ENCODE measurements at places on chromosomes 3 and 15.

GRCh38 chr3:122031123-122031468, 9.0 kb upstream of the ILDR1 start:
- no peak overlapping the region for H3K4me3 ChIP-seq
- H3K27me3 ChIP-seq, result no peaks in the 10 kb centered on the region
- no peaks in the 10 kb centered on the region for H3K36me3 ChIP-seq
- no peak for DNase-seq

- H3K27ac ChIP-seq, result no peak overlapping the region
- DNase-seq, result no peak
- H3K4me3 ChIP-seq, result no peak overlapping the region
These were observed 133.5 kb downstream of the APBA2 start for GRCh38 chr15:29018995-29019976.

DNA sequence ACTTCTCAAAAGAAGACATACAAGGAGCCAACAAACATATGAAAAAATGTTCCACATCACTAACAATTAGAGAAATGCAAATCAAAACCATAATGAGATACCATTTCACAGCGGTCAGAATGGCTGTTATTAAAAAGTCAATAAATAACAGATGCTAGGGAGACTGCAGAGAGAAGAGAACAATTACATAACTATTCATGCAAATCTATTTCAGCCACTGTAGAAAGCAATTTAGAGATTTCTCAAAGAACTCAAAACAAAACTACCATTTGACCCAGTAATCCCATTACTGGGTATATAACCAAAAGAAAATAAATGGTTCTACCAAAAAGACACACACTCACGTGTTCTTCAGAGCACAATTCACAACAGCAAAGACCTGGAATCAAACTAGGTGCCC, 116.3 kb downstream of the VPS13C start:
- H3K36me3 ChIP-seq, result peaks cover 70% of the 10 kb centered on the region
- no peak overlapping the region for H3K27ac ChIP-seq
- H3K4me1 ChIP-seq, result no peaks in the 10 kb centered on the region
- no peak for DNase-seq
- H3K4me3 ChIP-seq, result no peak overlapping the region

DNA sequence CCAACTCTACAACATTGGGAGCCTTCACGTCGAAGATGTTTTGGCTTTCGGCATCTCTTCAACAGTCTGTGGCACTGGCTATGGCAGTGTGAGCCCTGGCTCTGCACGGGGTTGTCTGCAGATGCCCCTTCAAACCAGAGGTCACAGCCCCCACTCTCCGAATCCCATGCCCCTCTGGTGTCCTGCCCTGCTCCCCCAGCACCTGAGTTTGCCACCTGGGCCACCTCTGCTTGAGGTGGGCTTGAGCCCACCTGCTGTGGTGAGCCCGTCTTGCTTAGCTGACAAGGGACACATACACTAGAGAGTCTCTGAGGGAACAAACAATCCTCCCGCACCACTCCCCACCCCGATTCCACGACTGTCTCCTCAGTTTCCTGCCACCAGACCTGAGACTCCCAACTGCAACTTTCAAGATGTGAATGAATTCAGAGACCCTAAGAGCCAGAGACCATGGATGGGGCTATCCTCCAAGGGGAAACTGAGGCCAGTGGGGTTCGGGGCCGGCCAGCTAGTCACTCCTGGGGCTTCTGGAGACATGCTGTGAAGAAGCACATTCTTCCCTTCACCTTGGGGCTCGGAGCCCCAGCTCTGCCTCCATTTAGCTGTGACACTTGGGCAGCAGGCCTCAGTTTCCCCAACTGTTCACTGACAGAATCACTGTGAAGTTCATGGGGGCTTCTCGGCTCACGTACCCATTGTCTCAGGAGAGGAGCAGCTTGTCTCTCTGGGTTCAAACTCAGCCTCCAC, 44.6 kb downstream of the TPRA1 start:
- H3K4me3 ChIP-seq, result no peak overlapping the region
- H3K36me3 ChIP-seq, result no peaks in the 10 kb centered on the region
- H3K27ac ChIP-seq, result no peak overlapping the region
- DNase-seq, result no peak
- no peaks in the 10 kb centered on the region for H3K4me1 ChIP-seq
- H3K27me3 ChIP-seq, result no peaks in the 10 kb centered on the region

GRCh38 chr3:52396907-52397591, 47.9 kb downstream of the SEMA3G start:
- no peak overlapping the region for H3K4me3 ChIP-seq
- H3K27me3 ChIP-seq, result no peaks in the 10 kb centered on the region
- H3K4me1 ChIP-seq, result no peaks in the 10 kb centered on the region
- DNase-seq, result peak; percentile 28
- H3K36me3 ChIP-seq, result no peaks in the 10 kb centered on the region
